Cortex of kidney (tissue), 1 donor: ENCODE measurements at places on chromosomes 2 and 18.

DNA sequence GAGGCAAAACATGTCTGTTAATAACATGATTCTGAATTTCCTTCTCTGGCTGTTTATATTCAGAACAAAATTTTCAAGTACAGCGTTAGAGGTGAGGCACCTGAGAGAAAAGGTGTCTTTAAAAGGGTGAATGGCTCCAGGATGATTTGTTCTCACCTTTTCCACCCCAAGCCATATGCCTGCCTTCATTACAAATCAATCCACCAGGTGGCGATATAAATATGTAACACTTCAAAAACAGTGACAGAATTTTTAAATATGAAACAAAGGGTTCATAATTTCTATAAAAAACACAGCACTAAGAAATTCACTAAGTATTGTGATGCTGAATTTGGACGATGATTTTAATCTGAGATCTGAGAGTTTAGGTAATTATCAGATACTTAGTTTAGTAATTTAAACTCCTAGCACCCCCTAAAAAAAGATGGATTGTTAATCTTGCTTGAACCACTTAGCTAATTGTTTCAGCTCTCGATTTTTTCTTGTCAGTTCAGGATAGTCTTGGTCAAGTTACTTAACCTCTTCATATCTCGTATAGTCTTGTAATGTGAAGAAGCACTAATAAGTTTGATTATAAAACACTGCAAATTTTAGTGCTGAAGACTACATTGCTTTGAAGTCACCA lies 528.8 kb downstream of the CPS1 start:
- no peak for DNase-seq

GRCh38 chr2:8133913-8134472 lies 547.9 kb upstream of the ID2 start:
- no peak for DNase-seq

- no peak for DNase-seq
Measured at GRCh38 chr18:75226286-75226955, 15.8 kb downstream of the TSHZ1 start.

DNA sequence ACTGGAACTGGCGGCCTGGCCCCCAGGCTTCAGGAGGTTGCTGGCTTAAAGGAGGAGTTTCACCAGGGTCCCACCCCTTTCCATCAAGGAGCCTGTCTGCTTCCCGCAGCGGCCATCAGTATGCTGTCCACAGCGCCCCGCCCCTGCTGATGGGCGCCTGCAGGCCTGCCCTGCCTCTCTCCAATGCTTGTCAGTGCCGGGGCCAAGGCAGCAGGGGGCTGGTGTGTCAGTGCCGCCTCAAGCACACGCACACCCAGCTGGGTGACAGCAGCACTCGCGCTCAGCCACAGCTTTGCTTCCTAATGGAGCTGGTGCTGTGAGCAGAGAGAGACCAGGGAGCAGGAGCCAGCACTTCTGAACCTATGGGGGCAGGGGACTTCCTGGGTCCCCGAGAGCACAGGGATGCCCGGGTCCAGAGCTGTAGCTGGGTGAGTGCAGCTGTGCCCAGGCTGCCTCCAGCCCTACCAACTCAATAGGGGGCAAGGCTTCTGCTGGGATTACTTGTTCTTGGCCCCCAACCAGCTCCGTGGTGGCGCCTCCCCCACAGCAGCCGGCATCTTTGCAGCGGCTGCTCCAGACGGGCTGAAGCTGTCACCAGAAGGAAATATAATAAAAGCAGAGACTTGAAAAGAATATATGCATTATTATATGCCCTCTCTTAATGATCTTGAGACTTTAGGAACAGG lies 377.2 kb upstream of the LRATD1 start:
- no peak for DNase-seq

DNA sequence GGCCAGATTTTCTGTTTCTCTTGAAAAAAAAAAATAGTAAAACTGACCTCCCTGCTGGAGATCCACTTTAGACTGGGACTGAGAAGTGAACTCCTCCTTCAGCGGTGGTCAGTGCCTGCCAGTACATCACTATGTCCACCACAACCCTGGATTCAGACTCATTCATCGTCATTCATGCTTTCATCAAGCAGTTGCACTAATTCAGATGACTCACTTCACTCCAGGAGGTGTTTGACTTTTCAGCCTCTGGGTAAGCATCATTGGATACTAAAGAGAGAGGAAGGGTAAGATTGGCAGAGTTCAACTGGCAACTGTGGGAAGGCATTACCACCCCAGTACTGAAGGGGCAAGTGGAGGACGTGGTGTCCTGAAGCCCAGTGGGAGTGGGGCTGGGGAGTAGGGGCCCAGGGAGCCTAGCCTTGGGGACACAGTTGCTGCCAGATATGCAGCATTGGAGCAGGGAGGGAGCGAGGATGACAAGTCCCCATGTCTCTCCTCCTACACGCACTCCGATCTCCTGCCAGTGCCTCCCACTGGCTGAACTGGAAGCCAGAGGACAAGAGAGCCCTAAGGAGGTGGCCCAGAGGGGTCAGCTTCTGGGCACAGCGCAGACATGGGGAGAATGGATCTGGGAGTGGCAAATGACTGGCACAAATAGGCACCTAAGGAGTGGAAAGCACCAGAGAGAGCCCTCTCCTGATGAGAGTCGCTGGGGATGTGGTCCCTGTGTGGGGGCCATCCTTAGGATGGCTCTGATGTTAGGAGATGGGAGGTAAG lies 111.1 kb downstream of the TGFA start:
- no peak for DNase-seq

- no peak for DNase-seq
Measured at GRCh38 chr2:119116411-119117295, 41.9 kb downstream of the C1QL2 start.

GRCh38 chr2:174052584-174052976 lies 87.4 kb upstream of the SP3 start:
- DNase-seq, result no peak

- no peak for DNase-seq
Measured at GRCh38 chr2:204850581-204850980, 305.3 kb downstream of the PARD3B start.

DNA sequence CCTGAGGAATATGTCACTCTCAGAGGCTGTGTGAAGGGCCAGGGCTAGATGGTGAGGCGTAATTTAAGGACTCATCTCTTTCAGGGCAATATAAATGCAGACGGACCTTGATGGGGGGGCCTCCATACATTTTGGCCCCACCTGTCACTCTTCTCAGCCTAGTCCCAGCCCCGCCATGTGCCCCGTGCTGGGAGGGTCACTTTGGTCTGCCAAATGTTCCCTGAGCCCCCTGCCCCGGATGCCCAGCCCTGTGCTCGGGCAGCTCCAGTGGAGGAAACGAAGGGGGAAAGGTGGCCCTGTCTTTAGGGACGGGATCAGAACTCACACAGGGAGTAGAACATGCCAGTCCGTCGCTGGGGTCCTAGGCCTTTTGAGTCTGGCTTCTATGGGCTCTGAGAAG lies 168.6 kb downstream of the KLHL29 start:
- DNase-seq, result no peak

- DNase-seq, result no peak
Measured at GRCh38 chr2:229033816-229034215, 237.3 kb downstream of the PID1 start.

DNA sequence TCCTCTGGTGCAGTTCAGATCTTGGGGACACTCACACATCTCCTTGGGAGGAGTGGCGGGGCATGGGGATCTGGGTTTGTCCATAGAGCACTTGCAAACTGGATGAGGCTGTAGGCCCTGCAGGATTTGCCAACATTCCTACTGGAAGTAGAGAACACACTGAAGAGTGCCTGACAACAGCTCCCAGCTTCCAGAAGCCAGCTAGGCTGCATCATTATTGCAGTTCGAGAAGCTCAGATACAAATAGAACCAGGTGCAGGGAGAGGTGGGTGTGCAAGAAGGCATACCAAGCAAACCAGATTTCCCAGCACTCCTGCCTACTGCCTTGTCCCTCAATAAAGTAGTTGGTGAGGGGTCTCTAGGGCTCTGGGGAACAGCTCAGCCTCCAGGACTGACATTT lies 52.5 kb downstream of the RHOB start:
- DNase-seq, result no peak

- no peak for DNase-seq
Measured at GRCh38 chr2:71832844-71833243, 314.8 kb downstream of the CYP26B1 start.

DNA sequence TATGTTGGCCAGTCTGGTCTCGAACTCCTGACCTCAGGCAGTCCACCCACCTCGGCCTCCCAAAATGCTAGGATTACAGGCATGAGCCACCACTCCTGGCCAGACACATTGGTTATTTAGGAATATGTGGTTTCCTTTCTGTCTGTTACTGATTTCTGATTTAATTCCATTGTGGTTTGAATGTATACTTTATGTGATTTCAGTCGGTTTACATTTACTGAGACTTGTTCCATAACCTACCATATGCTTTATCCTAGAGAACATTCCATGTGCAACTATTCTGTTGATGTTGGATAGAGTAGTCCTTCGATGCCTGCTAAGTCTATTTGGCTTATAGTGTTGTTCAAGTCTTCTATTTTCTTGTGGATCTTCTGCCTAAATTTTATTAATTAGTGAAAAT lies 1.6 kb upstream of the CCL20 start:
- no peak for DNase-seq

GRCh38 chr2:85560812-85561279 lies 447 bp downstream of the GGCX start:
- no peak for DNase-seq

GRCh38 chr2:43057742-43058725 lies 168.4 kb downstream of the ZFP36L2 start:
- DNase-seq, result no peak

DNA sequence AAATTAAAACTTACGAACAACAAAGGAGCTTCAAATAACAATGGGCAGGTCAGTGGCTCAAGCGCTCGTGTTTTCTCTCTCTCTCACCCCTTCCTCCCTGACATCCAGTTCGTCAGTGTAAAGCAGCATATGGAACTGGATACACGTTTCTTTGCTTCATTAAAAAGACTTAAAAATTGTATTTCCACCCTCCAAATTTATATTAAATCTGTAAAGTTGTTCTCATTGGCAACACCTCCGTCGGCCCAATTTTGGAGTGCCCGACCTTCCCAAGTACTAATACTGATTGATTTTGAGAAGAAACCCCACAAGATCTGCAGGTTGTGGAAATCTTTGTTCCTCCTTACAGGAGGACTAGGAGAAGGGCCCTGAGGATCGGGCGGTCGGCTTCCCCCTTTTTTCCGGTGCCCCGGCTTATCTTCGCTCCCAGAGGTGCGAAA lies 2.2 kb downstream of the TBR1 start:
- no peak for DNase-seq

DNA sequence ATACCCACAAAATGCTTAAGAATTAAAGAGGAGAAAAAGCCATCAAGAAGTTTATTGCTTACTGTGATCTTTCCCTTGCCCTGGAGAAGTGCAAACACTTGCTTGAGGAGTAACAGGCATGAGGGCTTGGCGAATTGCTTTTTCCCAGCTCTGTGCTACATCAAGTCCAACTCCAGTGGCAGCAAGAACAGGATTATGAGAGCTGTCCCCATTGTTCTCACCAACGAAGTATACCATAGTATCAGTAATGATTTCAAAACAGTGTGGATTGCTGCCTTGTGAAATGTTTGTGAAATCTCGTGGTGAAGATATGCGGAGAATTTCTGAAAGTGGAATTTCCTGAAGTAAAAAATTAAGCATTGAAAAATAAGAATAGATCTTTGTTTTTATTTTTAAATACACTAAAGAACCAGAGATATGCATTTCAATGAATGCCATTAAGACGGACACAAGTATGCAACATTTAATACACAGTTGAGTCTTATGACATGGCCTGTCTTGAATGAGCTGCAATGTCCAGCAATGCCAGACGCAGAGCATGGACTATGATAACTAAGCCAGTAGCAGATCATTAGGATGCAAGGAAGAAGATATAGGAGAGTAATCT lies 43.0 kb downstream of the NDUFAF7 start:
- no peak for DNase-seq

- DNase-seq, result no peak
Measured at GRCh38 chr2:171523088-171524017, 1.1 kb downstream of the CYBRD1 start.

DNA sequence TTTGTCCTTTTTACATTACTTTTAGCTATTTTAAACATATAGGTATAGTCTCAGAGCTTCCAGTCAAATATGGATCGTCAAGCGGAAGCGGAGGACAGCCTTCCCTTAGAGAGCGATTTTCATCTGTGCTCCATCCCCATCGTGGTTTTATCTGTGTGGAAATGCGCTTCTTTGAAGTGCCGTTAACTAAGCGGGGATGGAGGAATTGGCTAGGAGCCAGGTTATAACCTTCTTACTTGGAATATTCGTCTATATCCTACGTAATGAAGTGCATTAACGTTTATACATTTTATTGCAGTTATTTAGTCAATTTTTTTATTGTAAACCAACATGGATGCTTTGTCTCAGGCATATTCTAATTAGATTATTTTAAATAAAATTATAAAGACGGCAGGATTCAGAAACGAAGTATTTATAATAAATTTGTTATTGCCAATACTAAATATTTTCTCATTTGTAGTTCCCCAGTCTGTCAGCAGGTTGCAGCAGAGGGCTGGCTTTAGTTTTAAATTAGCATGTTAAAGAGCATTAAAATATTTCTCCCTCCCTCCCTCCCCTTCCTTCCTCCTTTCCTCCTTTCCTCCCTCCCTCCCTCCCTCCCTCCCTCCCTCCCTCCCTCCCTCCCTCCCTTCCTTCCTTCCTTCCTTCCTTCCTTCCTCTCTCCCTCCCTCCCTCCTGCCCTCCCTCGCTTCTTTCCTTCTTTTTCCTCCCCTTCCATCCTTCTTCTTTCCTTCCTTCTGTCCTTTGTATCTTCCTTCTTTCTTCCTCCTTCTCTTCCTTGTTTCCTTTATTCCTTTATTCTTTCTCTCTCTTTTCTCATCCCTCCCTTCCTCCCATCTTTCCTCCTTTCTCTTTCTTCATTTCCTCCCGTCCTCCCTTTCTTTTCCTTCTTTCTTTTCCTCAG lies 80.6 kb upstream of the DOCK10 start:
- DNase-seq, result no peak

- DNase-seq, result no peak
Measured at GRCh38 chr2:12824351-12824777, 107.6 kb downstream of the TRIB2 start.

DNA sequence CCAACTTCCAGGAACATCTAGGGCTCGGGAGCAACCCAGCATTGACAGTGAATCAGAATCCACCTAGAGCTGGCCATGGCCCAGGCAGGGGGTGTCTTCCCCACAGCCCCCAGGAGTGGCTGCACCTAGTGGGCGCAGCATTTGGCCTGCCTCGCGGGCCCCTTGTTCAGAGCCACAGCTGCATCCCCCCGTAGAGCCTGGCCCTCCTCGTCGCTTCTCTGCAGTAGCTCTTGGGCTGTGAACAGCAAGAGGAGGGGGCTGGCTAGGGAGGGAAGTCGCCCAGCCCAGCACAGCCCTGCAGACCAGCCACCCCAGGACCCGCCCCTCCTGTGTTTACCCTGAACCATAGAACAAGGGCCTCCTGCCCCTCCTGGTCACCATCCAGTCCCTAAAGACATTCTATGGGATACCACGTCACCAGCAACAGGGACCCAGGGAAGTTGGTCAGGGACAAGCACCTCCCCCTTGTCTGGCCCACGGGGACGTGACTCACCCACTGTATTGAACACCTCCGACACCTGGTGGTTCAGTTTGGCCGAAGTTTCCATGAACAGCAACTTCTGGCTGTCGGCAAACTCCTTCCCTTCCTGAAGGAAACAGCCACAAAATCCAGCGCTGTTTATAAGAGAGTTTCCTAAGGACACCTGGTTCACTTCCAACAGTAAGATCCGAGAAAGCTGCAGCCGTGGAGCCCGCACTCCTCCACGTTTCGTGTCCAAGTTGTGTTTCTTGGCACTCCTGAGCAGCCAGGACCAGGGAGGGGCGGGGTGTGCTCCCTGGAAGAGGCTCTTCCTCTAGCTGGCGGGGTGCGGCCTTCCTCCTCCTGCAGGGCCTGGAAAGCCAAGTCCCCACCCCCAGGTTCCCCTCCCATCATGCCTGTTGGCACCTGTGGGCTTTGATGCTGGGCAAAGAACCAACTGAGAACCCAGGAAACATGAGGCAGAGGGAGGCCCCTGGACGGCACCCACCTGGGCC lies 8.8 kb downstream of the PRLH start:
- DNase-seq, result no peak
